Left renal pelvis (tissue), 4 donors: ENCODE measurements at places on chromosomes 2 and 18. TPM values are rescaled to one million over a fixed set of nuclear protein-coding genes. Genes with fewer than 3 reads are reported as not detected.

GAL3ST2 gene
- polyA plus RNA-seq, result 0.40 TPM

CERKL gene
- 57.9 TPM for polyA plus RNA-seq

PCARE gene
- polyA plus RNA-seq, result 0.05 TPM

DAW1 gene
- polyA plus RNA-seq, result not detected

IL1R2 gene
- 0.23 TPM for polyA plus RNA-seq

CHRNG gene
- 1.8 TPM for polyA plus RNA-seq

CCBE1 gene
- polyA plus RNA-seq, result 36.2 TPM

CD207 gene
- polyA plus RNA-seq, result 0.10 TPM

TDRD15 gene
- polyA plus RNA-seq, result 0.04 TPM

DNA sequence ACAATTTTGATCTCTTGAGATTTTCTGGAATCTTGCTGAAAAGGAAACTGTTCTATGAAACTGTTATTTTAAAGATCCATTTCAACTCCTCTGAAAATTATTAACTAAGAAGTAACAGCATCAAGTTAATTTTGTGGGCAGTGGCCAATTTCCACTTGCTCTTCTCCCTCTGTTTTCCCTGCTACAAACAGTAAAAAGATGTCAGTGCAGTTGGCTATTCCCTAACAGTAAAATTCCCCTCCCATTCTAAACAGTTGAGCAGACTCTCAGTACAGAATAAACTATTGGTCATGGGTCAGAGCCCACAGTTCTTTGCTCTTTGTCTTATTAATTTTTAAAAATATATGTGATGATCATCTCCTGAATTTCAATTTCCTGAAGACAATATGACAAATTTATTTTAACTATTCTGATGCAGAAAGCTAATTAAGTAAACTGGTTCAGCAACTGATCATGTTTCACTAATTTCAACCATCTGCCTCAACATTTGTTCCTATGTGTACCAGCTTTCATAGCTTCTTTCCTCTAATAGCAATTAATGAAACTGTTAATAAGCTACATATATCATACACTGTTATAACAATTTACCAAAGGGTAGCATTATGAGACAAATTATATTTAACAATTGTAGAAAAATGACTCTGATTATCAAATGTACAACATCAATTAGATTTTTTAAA lies 41.1 kb upstream of the GALNT5 start:
- no peak for DNase-seq

DNA sequence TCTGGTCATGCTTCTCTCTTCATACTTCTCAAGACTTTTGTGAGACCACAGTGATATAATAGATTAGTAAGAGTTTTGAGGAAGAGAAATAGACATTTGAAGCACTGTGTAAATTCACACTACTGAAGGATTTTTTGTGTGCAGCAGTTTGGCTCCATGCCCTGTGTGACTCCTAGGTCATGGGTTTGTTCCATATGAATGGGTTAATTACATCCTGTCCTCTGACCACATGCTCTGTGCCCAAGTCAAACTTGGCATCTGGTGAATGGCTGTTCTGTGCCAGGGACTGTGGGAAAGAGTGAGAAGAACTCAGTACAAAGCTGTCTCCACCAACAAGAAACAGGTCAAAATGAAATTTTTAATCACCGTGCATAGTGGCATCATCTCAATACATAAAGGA lies 304.0 kb downstream of the LNPK start:
- no peak for DNase-seq

DNA sequence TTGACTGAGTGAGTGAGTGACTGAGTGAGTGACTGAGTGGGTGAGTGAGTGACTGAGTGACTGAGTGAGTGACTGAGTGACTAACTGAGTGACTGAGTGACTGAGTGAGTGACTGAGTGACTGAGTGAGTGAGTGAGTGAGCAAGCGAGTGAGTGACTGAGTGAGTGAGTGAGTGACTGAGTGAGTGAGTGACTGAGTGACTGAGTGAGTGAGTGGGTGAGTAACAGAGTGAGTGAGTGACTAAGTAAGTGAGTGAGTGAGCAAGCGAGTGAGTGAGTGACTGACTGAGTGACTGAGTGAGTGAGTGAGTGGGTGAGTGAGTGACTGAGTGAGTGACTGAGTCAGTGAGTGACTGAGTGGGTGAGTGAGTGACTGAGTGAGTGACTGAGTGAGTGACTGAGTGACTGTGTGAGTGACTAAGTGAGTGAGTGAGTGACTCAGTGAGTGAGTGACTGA lies 11.9 kb downstream of the MAL start:
- DNase-seq, result no peak

GRCh38 chr2:109513749-109514588 lies 99.8 kb downstream of the SEPTIN10 start:
- no peak for DNase-seq

GRCh38 chr2:85388878-85389538 lies 21.2 kb downstream of the CAPG start:
- DNase-seq, result no peak

DNA sequence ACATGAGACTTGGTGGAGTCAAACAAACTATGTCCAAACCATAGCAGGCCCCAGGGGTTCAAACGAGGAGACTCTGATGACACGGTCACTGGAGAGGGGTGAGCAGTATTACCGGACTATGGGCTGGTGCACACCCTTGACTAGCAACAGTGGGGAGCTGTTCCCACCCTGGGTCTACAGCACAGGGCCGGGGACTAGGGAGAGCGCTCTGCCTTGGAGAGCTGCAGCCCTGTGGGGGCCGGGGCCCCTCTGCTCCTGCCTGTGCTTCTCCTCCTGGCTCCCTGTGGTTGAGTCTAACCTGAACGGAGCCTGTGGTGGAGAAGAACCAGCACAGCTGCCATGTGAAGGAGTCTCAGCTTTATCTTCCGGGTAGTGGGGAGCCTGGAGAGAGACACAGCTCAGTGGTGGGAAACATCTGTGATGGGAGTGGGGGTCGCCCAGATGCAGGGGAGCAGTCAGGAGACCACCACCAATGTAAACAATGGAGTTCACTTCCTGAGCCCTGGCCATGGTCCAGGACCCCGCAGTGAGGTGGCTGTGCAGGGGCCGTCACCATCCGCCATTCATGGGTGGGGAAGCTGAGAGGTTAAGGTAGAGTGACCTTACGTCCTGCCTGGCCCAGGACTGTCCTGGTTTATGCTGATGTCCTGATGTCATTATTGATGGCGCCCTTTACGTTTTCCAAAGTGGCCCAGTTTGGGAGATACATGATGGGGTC lies 195.7 kb upstream of the TWIST2 start:
- no peak for DNase-seq

DNA sequence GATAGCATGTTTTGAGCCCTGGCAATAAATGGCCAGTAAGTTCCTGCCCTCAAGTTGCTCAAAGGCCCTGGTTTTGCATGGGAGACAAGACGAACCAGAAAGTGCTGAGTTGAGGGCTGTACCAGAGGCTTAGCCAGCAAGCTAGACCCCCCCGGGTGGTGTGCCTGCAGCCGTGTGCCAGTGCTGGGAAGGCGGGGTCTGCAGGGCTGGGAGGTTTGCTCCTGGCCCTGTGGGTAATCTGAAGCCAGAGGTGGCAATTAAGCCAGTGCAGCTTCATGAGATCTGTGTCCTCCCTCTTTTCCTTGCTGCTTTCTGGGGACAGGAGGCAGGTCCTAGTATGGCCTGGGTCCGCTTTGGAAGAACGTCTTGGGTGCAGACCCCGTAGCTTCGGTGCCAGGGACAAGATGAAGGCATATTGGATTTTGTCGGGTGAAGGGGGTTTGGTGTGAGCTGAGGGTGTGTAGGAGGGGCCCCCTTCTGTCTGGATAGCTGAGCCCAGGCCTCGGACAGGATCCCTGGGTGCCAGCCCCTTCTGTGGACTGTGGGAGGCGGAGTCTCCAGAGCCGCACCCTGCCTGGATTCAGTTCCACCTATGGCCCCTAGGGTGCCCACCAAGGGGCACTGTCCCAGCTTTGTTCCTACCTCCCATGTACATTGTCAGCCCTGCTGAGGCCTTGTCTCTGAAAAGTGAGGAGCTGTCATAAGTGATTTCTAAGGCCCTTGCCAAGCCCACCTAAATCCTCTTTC lies 15.6 kb downstream of the ATOH8 start:
- no peak for DNase-seq

DNA sequence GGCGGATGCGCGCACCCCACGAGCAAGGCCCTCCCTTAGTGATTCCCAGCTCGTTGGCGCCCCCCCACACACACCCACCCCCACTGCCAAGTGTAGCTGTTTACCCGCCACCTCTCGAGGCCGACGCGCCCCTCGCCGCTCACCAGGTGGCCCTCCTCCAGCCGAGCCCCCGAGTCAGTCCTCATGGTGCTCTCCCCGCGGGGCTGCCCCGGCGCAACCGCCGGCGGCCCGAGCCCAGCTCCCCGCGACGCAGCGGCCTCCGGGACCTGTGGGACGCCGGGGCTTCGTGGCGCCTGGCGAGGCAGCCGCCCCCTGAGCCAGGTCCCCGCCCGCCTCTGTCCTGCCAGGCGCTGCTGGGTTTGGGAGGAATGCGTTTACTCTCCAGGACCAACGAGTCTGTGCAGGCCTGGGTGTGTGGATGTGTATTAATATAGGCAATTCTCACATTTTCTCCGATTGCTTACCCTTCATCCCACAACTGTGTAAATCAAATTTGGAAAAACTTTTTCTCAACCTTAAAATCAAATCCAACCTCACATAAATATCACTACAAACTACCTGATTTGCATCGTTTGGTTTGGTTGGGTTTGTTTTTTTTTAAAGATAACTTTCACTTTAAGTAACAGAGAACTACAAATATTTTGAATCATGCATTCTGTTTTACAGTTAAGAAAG lies at the start of gene TMEM237:
TSS of gene TMEM237 (minus strand) at position 288 of the 675 bp plus-strand sequence. CDS start at position 185, 103 bp downstream.
- peak; percentile 29 for DNase-seq

- no peak for DNase-seq
Observed at GRCh38 chr18:48868468-48869466, 82.0 kb downstream of the SMAD7 start.

GRCh38 chr2:231198291-231199173 lies at the start of gene ARMC9:
TSS of gene ARMC9 (plus strand) at chr2:231198631. CDS start at chr2:231206239, 7,608 bp downstream.
- DNase-seq, result no peak

DNA sequence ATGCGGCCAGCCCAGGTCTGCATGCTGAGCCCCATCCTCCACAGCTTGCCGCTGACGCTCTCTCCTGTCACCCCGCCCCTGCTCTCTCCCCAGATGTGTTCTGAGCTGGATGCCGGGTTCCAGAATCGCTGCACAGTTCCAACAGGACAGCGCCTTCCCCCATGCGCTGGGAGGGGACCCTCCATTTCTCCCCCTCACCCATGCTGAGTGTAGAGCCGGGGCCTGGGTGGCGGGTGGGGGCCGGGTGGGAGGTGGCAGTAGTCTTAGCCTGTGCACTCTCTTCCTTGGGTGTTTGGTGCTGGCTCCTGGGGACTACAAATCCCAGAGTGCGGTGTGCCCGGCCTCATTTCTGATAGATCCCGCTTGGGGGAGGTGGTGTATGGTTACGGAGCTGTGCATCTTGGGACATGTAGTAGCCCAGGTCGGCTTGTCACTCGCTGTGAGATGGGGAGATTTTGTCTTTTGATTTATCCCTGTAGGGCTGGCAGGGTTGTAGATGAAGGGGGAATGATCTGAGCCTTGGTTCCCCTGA lies 6.8 kb downstream of the DNAJB2 start:
- no peak for DNase-seq

GRCh38 chr2:173607606-173608311 lies 253.1 kb downstream of the CDCA7 start:
- no peak for DNase-seq

DNA sequence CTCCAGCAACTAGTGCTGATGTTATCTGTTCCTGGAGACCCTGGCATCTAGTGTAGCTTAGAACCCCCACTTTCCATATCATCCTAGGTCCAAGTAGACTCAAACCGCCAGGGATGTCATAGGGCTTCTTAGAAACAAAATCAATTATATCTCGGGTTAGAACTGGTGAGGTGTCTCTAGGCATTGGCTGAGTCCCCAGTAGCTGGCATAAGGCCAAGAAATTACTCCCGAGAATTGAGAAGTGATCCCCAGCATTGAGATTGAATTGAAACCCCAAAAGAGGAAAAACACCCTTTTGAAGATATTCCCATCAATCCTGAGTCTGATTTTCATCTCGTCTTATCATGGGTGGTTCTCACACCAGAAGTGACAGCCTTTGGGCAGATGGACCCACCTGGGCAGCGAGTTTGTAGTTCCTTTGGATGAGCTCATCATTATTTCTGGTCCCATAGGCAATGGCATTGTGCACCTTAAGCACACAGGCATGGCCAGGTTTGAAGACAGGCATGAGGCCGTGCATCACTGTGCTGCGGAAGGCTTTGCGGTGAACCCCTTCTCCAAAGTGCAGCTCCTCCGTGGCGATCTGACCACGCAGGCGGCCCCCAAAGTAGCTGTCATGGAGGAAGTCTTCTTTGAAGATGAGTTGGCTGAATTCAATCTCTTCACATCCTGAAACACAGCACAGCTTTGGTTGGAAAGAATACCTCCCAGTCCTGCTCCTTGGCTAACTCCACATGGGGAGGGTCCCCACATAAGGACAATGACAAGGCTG lies 112.2 kb downstream of the ALPK2 start:
- DNase-seq, result no peak

GRCh38 chr2:8495189-8495989 lies 186.5 kb upstream of the ID2 start:
- no peak for DNase-seq

- DNase-seq, result no peak
Observed at GRCh38 chr2:81644189-81644588, 1339.6 kb upstream of the LRRTM1 start.

GRCh38 chr2:16821692-16822091 lies 156.1 kb upstream of the CYRIA start:
- DNase-seq, result no peak

DNA sequence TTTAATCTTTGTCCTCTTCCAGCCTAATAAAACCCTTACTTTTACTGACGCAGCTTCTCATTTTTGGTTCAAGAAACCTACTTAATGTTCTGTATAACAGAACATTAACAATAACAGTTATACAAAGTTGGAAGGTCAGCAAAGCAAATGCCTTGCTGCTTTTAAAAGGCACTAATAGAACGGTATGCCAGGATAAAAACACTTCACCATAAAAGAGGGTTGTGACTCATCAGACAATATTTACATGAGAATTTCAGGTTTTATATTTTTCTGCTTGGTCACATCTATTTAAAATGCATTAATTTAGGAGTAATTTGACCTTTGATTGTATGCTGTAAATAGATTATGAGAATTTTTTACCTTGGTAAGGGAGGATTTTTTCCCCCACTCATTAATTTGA lies 3.0 kb downstream of the KLHL41 start:
- DNase-seq, result no peak

GRCh38 chr18:79780547-79780946 lies 17.2 kb upstream of the KCNG2 start:
- DNase-seq, result no peak
